ENCODE measurements at places on chromosomes 3 and 15.

DNA sequence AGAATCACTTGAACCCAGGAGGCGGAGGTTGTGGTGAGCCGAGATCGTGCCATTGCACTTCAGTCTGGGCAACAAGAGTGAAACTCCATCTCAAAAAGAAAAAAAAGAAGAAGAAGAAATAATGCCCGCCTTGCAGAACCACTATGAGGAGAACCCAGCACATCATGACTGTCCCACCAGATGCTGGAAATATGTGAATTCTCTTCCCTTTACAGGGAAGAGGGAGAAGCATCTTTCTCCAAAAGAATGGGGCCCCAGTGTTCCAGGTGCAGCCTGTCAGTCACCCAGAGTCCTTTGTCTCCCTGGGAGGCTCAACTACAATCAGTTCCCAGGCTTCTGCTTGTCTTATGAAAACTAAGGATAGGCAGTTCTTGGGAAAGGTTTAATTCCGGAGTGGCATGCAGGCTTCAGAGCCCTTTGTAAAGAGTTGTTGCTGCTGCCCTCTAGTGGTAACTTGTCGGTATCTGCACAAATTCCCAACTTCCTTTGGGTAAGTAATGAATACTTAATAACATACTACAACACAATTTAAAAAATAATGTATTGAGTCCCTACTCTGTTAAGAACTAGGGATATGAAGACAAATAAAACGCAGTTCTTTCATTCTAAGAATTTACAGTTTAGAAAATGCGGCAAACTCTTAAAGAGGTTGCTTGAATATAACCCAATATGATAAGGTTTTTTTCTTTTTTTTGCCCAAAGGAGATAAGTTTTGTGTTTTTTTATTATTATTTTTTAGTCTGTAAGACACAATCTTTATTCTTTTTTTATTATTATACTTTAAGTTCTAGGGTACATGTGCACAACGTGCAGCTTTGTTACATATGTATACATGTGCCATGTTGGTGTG, 18.6 kb upstream of the TICRR start:
- no peak for DNase-seq

- no peak for DNase-seq
These were observed 253.4 kb downstream of the LPP start for GRCh38 chr3:188407158-188407880.

- DNase-seq: no peak
These were observed 251.2 kb upstream of the CTDSPL start for GRCh38 chr3:37610529-37610928.

DNA sequence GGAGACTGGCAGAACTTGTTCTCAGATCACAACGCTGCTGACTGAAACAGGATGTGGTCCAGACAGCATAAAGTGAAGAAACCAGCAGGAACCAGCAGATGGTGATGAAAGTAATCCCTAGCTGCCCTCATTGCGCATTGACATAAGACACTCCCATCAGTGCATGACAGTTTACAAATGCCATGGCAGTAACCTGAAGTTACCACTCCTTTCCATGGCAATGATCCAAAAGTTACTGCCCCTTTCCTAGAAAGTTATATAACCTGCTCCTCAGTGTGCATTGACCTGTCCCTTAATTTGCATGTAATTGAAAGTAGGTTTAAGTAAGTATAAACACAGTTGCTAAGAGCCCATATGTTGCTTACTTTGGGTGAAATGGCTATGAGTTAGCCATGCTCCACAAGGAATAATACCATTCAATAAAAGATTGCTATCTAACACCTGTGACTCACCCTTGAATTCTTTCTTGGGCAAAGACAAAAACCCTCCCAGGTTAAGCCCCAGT, 149.1 kb upstream of the CD96 start:
- DNase-seq: no peak

- no peak for DNase-seq
These were observed 15.2 kb downstream of the IVD start for GRCh38 chr15:40420793-40421192.

Measured in upper lobe of left lung (tissue), 6 donors.